Stimulated activated CD8-positive, alpha-beta memory T cell treated with anti-CD3 and anti-CD28 coated beads, Interleukin-4, amount 100 ng/mL, for 1 hour (primary cell): ENCODE measurements at places on chromosomes 4 and X.

DNA sequence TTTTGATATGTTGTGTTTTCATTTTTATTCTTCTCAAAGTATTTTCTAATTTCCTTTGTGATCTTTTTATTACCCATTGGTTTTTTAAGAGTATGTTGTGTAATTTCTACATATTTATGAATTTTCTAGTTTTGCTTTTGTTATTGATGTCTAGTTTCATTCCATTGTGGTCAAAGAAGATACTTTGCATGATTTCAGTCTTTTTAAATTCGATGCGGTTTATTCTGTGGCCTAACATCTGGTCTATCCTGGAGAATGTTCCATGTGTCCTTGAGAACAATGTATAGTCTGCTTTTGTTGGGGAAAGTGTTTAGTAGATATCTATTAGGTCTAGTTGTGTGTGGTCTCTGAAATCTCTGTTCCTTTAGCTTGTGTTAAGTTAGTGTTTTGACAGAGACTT lies 46.2 kb downstream of the PPEF1 start:
- no peak for DNase-seq

- no peak for DNase-seq
Measured at GRCh38 chr4:168633064-168633463, 136.2 kb downstream of the PALLD start.

DNA sequence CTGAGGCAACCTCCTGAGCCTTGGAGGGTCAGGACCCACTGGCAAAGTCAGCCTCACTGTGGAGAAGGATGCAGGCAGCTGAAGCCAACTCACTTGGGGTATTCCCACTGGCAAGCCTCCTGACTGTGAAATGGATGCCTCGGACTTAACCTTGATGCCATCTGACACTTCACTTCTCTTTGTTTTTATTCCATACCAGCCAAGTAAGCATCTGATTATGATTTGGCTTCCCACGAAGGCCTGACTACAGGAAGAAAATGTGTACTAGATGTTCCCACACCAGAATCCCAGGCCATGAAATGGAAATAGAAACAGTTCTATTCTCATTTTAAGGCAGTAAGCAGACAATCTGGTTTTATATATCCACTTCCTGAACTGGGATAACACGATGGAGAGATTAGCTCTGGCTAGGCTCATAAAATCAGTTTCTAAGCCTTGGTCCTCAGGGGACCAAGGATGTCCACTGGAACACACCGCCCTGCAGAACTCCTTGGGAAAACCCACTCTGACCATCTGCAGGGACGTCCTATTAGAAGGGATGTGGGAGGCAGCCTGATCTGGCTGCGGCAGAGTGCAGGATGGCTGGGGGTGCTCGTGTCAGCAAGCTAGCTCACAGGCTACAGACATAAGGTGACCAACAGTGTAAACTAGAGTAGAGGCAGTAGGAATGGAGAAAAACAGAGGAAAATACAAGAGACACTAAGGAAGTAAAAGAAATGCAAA lies 89.3 kb downstream of the TSPAN5 start:
- DNase-seq: no peak

- DNase-seq: no peak
Measured at GRCh38 chr4:834368-835147, 8.6 kb upstream of the CPLX1 start.

DNA sequence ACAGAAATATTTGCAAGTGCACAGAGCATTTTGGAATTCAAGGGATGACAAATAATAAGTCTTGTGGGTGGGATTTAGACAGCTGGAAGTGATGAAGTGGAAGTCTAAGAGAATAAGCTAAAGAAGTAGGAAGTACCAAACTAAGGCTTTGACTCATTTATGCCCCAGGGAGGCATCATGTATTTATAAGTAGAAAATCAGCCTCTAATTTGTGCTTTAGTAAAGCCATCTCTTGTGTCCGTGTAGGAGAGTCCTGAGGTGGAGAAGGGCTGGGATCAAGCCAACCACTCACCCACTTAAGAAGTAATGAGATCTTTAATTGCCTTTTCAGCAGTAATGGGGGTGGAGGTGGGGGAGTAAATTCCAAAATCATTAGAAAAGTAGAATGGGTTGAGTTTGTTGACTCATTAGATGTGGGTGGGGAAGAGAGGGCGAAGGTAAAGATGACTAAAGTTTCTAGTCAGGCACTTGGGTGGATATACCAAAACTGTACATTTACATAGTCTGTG lies 356.7 kb downstream of the STIM2 start:
- no peak for DNase-seq

DNA sequence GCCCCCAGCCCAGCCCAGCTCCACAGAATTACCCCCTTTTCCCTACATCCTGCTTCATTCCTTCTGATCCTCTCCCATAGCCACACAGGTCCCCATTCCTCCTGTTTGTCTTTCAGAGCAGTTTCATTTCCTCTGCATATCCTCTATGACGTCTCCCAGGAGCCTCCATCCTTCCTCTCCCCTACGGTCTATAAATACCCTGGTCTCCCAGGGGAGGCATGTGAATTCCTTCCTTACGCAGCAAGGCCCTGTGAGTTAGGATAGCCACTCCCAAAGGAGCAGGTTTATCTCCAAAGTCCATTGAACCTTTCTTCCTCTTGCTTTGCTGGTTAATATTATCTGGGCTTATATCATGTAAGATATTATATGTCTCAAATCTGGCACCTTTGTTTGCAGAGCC lies 8.4 kb upstream of the APLN start:
- DNase-seq: no peak
